ENCODE measurements at places on chromosomes 4 and X.

DNA sequence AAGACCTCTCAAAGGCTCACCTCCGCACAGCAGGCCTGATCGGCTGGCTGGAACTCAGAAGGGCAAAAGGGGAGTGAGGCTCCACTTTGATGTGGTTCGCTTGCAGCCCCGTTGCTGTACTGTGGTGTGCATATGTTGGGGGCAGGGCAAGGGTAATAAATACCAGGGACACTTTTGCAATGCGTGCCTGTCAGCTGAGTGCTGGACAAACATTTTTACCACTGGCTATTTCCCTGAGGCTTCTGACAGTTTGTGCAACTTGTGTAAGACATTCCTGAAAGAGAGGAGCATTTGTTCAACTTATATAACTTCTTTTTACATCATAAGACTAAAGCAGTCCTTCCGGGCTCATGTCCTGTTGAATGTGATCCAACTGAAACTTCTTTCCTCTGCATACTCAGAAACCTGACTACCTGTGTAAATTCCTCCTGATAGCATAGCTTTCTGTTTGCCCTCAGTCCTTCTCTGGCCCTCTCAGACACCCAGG is 82.3 kb downstream of the SPRY1 start:
- no peak for DNase-seq

- DNase-seq = no peak
Observed at GRCh38 chr4:108709234-108709633, 53.6 kb downstream of the ETNPPL start.

- no peak for DNase-seq
Observed at GRCh38 chr4:145799223-145799622, 119.3 kb downstream of the C4orf51 start.

DNA sequence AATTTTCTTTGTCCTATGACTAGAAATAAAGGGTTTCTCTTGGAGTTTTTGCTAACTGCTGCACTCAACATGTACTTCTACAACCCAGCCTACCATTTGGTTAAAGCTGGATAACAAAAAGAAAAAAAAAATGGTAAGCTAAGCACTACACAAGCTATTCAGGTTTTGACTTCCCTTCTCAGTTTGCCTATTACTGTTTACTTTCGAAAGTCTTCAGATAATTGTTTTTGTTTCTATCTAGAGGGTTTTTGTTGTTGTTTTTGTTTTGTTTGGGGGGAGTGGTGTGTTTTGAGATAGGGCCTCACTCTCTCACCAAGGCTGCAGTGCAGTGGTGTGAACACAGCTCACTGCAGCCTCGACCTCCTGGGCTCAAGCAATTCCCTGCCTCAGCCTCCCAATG is 46.6 kb downstream of the CLOCK start:
- DNase-seq = no peak

GRCh38 chr4:67873116-67873515 is 10.7 kb downstream of the TMPRSS11D start:
- DNase-seq = no peak

GRCh38 chr4:163666332-163666873 is 171.9 kb downstream of the TMA16 start:
- no peak for DNase-seq

GRCh38 chr4:111641813-111642579 is 503.3 kb upstream of the FAM241A start:
- no peak for DNase-seq

DNA sequence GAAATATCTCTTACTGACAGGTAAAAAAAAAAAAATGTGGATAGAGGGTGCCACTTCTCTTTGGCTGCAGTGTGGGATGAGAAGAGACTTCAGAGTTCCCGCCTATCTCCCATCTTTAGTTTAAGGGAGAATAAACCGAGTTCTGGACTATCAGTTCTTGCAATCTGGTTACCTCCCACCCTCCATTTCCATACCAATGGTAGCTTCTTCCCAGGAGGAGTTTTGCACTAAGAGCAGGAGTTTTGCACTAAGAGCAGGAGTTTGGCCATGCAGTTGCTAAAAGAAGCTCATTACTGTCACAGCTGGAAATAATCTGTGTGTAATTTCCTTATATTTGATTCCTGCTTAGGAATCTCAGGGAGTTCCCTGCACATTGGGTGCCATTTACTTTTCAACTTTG is 10.8 kb upstream of the GUCY1B1 start:
- no peak for DNase-seq
